ENCODE measurements at places on chromosomes 12 and 14.

GRCh38 chr14:64210216-64210615, 84.0 kb downstream of the ESR2 start:
- no peak for DNase-seq

DNA sequence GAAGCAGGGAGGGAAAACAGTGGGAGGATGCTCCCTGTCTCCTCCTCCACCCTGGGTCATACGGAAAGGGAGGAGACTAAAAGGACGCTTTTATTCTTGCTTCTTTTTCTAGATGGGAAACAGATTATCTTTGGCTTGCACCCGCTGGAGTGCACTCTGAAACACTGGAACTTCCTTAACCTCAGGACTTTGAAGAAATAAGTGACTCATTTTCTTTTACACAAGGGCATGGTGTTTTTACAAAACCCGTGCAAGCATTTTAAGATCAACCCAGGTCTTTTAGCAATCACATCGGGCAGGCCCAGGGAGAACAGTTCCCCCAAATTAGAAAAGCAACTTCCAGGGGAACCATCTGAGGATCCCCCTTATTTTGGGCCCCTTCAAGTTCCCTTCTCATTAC, 80.9 kb upstream of the TSPAN11 start:
- DNase-seq = no peak

- DNase-seq = no peak
These were observed 35.1 kb upstream of the KLHDC2 start for GRCh38 chr14:49732896-49733295.

- no peak for DNase-seq
These were observed 36.1 kb downstream of the CFL2 start for GRCh38 chr14:34678306-34678705.

- DNase-seq = no peak
These were observed 28.3 kb downstream of the MMP17 start for GRCh38 chr12:131856366-131857097.

- DNase-seq = no peak
These were observed 616 bp downstream of the BCL11B start for GRCh38 chr14:99271221-99271941.
